ENCODE measurements at places on chromosomes 5 and 9.

DNA sequence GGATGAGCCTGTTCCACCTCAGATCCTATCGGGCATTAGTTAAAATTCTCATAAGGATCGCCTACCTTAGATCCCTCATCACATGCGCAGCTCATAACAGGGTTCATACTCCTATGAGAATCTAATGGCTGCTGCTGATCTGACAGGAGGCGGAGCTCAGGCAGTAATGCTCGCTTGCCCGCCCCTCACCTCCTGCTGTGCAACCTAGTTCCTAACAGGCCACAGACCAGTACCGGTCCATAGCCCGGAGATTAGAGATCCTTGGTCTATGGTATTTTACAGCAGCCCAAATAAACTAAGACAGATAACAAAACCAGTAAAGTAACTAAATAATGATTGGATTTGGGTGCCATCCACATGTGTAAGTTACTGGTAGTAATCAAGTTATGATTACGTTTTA is 17.5 kb downstream of the GOLPH3 start:
- DNase-seq: no peak

GRCh38 chr9:6605202-6605601 is 40.3 kb downstream of the GLDC start:
- no peak for DNase-seq

- no peak for DNase-seq
Measured at GRCh38 chr5:56837381-56837780, 22.0 kb downstream of the MAP3K1 start.

DNA sequence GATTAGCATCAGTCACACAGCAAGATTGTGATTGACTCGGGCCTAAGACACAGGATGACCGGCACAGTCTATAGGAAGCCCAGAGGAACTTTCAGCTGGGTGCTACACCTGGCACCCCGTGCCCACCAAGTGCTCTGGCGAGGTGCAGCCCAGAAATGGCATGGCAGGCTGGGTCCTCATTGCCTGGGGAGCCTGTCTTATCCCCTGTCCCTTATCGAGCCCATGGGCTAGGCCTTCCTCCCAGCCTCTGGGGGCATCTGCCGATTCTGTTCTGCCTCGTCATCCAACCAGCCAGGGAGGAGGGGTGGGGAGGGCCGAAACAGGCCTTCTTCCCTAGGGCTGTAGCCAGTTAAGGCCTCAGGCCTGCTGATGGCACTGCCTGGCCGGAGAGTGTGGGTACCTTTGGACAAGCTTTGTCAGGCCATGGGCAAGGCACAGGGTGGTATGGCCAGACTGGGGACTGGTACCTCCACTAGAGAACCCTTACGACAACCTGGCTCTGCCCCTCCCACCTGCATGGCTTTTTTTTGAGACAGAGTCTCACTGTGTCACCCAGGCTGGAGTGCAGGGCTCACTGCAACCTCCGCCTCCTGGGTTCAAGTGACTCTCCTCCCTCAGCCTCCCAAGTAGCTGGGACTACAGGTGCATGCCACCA is 1.6 kb downstream of the GRK6 start:
- no peak for DNase-seq

DNA sequence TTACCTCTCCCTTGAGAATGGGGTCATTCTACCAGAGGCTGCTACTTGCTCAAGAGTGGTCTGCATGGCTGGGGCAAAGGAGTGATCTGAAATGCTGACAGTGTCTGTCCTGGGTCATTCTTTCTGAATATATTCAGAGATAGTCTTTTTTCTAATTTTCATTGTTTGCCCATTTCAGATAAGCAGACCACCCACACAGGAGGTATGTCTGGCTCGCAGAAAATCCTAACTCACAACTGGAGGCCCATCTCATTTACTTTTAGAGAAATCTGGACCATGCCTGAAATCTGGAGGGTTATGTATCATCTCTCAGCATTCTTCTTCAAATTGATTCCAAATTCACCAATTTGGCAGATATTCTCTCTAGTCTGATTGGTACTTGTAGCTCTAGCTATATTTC is 227.6 kb downstream of the SEC61B start:
- DNase-seq: no peak

DNA sequence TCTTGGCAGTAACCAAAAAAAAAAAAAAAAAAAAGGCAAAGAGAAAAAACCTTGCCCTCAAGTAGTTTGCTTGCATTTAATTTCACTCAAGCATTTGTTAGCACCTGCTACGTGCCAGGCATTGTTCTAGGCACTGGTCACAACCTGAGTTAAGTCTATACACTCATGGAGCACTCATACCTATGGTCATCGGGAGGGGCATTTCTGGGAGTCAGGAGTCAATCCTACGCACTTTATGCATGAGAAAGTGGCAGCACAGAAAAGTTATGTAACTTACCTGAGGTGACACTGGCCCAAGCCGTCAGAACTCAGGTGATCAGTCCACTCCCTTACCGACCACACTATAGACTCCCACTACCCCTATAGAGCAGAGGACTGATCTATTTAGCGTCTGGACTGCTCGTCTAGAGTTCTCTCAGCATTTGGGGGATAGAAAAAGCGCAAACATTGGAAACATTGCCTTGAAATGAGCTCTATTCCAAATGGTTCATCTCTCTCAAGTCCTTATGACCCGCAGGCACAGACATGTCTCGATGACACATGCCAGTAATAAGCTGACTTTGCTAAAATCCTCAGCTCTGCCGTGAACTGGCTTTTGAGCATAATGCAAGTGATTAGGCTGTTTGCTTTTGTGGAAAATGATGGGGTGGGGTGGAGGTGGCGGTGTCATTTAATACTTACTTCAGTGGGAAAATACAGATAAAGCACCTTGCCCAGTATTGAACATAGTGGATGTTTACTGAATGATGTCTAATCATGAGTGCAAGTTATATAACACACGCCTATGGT is 160.2 kb downstream of the ARHGEF28 start:
- no peak for DNase-seq

DNA sequence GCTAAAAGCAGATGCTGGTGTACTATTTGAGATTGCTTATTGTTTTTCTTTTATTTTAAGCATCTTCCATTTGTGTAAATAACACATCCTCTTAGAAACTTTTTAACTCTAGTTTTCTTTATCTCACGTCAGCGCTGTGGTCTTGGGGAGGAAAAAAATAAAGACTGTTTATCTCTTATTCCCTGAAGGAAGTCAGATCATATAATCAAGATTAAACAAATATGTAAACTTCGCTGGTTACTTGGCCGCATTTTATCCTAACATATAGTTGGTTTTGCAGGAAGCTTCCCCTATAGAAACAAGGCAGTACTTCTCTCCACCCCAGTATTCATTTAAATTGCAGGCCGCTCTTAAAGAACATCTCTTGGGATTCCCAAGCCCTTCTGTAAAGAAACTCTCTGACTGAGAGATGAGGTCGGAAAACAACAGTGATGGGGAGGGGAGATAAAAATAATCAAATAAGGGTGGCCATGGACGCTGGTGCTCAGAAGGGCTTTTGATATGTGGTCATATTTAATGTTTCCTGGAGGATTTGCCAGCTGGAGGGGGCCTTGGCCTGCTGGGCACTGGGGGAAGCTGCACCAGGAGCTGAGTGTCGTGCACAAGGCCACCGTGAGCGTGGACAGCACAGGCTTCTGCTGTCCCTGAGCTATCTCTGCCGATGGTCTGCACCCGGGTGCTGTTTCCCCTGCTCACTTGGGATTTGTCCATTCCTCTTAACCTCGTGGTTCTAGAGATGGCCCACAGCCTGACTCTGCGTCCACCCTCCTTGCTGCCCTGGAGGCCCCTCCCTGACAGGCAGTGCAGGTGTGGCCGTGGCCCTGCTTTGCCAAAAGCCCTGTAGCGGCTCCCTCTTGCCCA is 23.8 kb downstream of the NEURL1B start:
- DNase-seq: no peak

DNA sequence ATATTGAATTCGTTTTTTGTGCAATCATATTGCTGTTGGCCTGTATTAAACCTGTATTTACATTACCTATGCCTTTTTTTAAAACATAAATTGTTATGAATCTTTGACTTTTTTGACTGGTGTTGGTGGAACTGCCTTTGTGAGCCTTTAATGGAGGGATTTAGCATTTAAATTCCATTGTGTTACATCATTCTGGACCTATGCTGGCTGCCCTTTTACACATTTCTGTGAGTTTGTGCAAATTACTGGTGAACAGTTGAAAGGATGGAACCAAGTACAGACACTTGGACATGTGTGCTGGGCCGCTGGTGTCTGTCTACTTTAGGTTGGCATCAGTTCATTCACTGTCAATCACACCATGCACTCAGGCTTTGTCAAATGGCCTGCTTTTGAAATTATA is 3.4 kb downstream of the SNX18 start:
- no peak for DNase-seq

DNA sequence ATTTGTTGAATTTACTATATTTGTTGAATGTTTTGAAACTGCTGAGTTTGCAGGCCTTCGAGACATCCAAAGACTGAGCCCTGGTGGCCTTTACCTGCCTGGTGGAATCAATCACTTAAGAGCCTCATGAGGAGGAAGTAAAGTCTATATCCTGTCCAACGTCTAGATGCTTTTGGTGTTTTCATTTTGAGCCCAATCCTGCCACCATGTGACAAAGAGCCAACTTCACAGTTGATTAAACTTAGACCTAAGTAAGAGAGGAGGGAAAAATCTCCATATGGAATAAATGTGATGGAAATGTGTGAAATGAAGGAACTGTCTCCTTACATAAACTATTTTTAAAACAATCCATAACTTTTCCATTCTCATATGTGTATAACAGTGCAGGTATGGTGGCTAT is 220.1 kb downstream of the PRR16 start:
- no peak for DNase-seq

GRCh38 chr9:134150557-134151214 is 13.7 kb downstream of the RNU6ATAC start:
- no peak for DNase-seq

DNA sequence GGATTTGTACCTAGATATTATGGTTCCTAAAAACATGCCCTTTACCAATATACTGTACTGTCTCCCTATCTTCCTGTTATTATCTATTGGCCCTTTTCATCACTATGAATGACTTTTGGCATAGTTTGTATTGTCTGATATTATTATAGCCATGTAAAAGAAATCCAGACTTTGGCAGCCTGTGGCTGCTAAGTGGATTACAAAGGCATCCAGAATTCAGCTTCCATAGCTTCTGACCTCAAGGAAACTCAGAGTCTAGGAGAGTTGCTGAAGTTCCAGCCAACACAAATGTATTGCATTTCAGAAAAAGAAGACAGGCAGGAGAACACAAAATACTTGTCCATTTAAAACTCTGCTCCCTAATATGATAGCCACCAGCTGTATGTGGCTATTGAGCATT is 319.2 kb upstream of the MPDZ start:
- peak; percentile 28 for DNase-seq

DNA sequence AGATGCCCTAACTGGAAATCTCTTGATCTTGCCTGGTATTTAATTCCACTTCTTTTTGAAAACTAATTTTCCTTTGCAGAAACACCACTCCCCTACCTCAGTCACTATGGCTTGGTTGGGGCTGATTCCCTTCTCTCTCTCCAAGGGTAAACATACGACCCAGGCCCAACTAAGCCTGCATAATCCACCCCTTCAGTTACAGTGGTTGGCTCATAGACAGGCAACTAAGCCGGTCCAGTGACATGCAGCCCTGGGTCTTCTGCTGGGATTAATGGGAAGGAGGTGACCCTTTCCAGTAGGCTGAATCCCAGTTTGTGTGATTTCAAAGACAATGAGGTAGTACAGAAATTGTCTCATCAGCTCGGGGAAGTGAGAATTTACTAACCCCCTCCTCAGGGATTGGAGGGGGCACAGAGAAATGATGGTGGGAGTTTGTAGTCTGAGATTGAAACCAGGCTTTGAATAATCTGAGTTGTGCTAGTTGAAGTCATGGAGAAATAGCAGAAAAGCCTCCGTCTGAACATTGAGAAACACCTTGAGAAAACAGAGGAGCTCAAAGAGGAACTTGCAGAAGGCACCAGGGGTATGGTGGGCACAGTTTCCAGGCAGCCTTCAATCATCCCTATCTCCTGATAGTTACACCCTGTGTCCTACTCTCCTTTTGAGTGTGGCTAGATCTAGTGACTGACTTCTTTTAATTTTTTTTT is 148.9 kb downstream of the GCNT1 start:
- no peak for DNase-seq

- DNase-seq: no peak
Measured at GRCh38 chr5:113433862-113434612, 752 bp downstream of the TSSK1B start.

- DNase-seq: peak; percentile 73
Measured at GRCh38 chr9:96449523-96449844, 485 bp upstream of the HABP4 start.

DNA sequence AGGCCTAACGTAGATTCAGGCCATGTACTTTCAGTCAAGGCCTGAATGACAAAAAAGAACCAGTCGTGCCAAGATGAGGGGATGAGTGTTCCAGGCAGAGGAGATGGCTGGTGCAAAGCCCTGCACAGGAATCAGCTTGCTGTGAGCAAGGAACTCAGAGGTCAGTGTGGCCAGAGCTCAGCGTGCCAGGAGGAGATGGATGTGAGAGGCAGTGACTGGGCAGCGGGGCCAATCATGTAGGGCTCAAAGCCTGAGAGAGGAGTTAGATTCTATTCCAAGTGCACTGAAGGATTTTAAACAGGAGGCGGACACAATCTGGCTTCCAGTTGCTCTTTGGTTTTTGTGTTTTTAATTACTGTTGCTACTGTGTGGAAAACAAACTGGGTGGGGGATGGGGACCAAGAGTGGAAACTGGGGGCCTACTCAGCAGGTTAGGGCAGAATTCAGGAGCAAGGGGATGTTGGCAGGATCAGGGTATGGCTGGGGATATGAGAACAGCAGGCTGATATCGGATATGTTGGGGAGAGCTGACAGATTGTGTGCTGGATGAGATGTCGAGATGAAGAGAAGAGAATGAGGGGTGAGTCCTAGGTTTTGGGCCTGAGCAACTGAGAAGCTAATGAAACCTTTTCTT is 64.3 kb downstream of the ANGPTL2 start:
- DNase-seq: no peak

DNA sequence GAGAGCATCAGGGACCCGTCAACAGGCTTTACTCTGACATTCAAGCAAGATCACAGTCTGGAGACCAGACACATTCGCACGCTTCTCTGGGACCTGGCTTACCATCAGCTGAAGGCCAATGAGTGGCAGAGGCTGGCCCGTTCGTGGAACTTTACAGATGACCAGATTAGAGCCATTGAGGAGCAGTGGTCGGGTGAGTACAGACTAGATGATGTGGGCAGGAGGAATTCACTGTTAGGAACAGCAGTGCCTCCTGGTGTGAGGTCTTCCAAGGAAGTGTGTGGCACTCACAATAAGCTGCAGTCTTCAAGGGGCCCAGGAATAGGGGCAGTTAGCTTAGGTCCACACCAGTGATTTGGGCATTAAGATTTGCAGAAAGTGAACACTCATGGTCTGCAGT is 50.4 kb downstream of the POC5 start:
- DNase-seq: peak; percentile 11

- DNase-seq: no peak
Measured at GRCh38 chr5:63262185-63262981, 683.8 kb downstream of the LRRC70 start.
